ENCODE measurements at places on chromosomes 12 and 14. TPM values are rescaled to one million over a fixed set of nuclear protein-coding genes. Genes with fewer than 3 reads are reported as not detected.

- peak; percentile 82 for DNase-seq
These were observed 281.0 kb upstream of the RGS6 start for GRCh38 chr14:71651228-71651627.

DNA sequence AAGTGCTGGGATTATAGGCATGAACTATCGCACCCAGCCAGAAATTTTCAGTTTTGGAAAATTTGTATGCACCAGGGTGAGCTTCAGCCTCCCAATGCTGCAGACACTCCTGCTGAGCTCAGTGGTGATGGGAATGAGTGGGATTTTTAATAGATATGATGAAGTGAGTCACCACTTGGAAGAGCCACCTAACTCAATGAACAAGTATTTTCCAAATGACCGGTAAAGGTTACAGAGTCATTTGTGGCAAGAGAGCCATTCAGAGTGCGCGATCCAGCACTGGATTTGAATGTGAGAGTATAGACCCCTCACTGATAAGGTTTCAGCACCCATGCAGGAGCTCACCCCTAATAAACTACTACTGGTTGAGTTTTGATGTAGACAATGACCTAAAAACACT, 100.7 kb downstream of the PPP2R5C start:
- DNase-seq: no peak

GPR137C gene
- 3.2 TPM for polyA plus RNA-seq

DNA sequence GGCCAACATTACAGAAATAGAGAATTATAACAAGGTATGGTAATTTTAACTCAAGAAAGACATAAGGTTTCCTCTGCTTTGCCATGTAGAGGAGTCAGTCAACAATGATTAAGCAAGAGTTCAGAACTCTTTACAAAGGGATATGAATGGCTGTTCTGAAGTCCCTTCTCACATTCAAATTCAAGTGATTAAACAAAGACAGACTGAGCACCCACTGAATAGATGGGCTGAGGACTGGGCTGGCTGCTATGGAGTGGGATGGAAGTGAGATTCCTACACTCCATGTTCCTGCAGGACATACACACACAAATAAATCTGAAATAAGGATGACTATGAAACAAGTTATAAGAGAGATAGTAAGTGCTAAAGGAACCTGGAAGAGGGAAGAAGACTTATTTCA, 199.0 kb upstream of the GRIP1 start:
- no peak for DNase-seq

- peak; percentile 64 for DNase-seq
These were observed 13.8 kb downstream of the FBRSL1 start for GRCh38 chr12:132503618-132504204.

- no peak for DNase-seq
These were observed 1.6 kb downstream of the PAPLN start for GRCh38 chr14:73238941-73239340.

GRCh38 chr14:68800390-68800789, 7.5 kb upstream of the ZFP36L1 start:
- DNase-seq: no peak

DNA sequence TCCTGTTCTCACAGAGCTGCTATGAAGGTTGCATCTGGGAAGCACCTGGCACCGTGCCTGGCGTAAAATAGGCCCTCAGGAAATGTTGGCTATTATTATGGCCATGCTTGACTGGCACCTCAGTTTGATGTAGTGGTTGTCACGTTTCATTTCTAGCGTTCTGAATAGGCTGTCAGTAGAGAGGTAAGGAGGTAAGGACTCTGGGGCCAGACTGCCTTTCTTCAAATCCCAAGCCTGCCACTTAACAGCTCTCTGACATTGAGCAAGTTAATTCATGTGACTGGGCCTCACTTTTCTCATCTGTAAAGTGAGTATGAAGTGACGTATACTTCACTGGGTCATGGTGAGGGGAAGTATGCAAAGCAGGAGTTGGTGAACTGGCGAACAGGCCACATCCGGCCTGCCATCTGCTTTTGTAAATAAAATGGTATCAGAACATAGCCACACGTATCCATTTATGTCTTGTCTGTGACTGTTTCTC, 196.2 kb downstream of the CACNA1C start:
- DNase-seq: no peak

- no peak for DNase-seq
These were observed 41.9 kb downstream of the PELI2 start for GRCh38 chr14:56160088-56160487.

DNA sequence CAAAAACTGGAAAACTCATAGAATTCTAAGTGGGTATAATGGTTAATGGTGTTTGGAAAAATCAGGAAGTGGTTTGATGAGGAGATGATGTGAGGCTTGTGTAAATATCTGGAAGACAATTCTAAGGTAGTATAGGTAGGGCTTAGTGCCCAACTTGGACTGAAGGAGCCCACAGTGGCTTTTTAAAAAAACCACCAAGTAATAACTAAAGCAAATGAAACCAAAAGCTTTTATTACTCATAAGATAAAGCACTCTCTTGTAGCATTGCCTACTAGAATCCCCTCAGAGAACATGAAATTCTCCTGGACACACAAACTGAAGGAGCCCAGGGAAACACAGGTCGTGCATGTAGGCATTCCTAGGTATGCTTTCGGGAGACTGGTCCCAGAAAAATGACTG, 324.5 kb downstream of the NELL2 start:
- no peak for DNase-seq

DNA sequence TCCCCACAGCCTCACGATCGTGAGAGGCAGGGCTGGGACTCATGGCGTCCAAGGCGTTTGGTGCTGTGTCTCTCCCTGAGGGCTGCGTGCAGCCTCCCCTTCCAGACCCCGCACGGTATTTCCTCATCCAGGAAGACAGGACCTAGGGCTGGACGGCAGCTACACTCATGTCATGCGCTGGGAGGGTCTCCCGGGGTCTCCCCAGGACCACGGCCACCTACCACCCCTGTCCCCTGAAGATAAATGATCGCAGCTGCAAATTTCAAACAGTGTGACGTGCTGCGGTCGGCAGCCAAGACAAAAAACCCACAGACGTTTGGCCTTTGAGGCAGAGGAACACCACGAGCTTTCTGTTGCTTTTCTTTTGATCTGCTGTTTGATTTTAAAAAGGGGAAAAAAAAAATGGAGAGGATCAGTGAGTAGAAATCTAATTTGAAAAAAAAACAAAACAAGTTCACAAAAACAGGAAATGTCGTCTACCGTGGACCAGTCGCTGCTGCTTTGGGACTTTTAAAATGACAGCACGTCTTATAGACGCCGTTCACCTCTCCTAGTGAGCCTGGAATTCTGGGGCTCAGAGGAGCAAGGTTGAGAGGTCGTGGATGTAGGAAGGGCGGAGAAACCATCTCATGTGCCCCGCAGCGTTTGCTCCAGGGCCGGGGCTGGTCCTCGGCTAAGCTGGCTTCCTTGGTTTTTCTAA, 237.6 kb downstream of the SLC41A2 start:
- peak; percentile 72 for DNase-seq

DNA sequence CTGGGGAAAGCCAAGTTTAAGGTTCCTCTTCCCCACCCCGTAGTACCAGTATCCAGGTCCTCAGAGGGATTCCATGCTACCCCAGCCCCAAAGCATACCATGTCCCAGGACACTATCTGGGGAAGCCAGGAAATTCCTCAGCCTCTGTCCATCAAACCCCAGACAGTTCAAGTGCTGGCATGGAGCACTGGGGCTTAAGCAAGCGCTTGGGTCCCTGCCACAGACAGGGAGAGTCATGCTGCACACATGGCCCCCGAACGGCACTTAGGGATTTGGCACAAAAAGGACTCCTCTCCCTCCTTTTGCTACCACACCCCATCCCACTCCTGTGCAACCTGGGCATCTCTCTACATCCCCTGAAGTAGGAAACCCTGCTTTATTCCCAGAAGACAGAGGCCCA, 21.8 kb downstream of the ADCY6 start:
- no peak for DNase-seq

TAS2R31 gene
- 2.1 TPM for polyA plus RNA-seq

DNA sequence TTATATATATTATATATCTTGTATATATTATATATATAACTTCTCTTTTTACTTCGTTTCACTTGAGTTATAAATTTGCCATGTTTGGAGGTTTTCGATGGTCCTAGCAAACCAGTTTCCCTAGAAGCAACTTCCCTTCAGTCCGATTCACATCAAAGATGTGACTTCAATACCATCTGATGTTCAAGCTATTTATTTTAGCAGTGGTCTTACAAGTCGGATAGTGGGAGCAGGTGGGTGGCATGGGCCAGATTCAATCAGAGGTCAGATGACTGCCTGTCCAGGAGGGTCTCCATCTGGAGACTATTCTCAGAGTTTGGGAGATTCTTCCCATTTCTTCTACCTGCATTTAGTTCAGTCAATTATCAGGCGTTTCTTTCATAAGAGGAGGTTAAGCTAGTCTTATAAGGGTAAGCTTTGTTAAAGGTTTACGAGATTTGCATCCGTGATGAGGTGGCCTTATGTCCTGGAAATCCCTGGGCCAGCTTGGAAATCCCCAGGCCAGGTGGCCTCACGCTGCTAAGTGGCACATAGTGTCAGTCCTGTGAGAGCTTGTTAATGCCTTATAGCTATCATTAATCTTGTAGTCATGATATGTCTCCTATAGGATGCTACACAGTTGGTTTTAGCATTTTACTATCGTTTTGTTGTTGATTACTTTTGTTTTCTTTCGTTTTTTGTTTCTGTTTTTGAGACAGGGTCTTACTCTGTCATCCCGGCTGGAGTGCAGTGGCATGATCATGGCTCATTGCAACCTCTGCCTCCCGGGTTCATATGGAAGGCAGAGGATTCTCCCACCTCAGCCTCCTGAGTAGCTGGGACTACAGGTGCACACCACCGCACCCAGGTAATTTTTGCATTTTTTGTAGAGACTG, 145.8 kb downstream of the BICD1 start:
- no peak for DNase-seq

GRCh38 chr14:57486767-57487379, 6.8 kb downstream of the CCDC198 start:
- peak; percentile 68 for DNase-seq

DNA sequence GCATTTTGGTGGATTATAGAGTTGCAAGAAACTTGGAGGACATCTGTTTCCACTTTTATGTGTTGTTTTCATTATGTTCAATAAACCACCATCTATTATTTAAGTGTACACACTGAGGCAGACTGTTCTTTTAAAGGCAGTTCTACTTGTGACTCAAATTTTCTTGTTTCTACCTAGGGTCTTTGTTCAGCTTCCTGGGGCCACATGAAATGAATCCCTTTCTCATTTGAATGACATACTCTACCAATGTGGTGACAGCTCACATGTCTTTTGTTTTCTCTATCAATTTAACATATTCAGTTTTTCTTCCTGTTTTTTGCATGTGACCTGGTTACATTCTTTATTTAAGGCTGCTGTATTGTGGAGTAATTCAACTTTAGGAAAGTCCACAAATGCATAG, 7.9 kb downstream of the SLC16A7 start:
- DNase-seq: no peak

- DNase-seq: peak; percentile 35
These were observed 4.9 kb upstream of the NEMF start for GRCh38 chr14:49857427-49858003.

DNA sequence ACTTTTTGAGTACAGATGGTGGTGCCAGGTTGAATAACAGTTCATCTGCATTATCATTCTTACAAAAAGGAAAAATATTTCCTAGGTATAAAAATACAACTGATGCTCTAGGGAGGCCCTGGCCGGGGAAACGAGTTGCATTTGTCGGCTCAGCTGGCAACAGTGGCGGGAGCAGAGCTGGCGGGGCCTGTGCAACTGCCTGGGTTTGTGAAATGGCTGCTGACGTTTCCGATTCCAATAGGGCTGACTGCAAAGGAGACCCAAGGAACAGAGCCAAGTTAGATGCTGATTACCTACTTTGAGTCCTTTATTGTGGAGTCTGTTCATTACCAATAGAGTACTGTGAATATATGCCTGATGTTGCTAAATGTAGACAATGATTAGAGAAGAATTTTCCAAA, 25.8 kb upstream of the PHLDA1 start:
- no peak for DNase-seq

DNA sequence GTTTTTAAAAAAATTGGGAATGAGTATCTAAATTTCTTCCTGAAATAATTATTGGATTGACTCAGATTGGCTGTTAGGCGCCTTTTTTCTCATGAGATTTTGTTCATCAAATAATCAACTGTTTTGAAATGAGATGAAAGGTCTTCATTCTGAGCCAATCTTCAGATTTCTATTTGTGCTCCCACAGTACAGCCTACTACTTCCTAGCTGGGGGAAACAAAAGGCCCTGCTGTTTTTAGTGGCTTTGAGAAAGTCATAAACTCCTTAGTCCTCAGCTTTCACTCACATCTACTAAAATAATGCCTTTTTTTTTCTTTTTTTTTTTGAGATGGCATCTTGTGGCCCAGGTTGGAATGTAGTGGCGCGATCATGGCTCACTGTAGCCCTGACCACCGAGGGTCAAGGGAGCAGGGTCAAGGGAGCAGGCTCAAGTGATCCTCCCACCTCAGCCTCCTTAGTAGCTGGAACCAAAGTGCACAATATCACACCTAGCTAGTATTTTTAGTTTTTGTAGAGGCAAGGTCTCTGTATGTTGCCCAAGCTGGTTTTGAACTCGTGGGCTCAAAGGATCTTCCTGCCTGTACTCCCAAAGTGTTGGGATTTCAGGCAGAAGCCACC, 15.2 kb downstream of the NACA start:
- no peak for DNase-seq

DNA sequence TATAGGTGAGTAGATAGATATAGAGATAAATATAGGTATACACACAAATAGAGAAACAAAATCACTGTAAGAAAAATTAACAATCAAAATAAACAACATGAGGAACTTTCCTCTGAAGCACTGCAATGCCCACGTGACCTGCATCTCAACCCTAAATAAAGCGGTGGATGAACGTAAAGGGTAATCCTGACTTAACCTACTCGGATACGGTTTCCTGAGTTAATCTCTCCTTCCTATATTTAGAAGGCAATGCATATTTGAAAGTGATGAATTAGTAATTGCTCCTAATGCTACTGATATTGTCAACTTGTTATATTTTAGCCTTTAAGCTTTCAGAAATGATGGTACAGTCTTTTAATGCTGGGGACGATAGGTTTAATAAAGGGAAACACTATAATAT, 221.4 kb downstream of the ITPR2 start:
- DNase-seq: no peak

- DNase-seq: no peak
These were observed 86.9 kb upstream of the CLEC14A start for GRCh38 chr14:38342803-38343202.

OR4E2 gene
- polyA plus RNA-seq: not detected

GRCh38 chr14:34420547-34421150, 41.4 kb downstream of the SPTSSA start:
- DNase-seq: no peak

LRRK2 gene
- 4.0 TPM for polyA plus RNA-seq

DNA sequence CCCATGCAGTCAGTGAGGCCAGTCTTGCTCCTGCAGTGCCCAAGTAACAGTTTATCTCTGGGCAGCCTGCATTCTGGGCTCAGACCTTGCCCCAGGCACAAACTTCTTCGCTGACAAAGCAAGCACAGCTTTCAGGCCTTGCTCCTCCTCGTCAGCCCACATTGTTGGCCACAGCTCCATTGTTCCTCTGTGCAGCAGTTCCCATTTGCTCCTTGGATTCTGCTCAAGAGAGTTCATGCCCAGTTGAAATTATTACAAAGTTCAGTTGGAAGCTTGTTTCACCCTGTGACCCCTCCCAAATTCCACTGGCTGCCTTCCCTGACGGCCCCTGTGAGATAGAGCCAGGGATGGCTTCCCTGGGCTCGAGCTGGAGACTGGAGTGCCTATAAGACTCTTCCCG, 163.4 kb upstream of the DDHD1 start:
- DNase-seq: no peak

Data from muscle of back (tissue), 13 donors.